ENCODE measurements at places on chromosomes 1 and 21.

DNA sequence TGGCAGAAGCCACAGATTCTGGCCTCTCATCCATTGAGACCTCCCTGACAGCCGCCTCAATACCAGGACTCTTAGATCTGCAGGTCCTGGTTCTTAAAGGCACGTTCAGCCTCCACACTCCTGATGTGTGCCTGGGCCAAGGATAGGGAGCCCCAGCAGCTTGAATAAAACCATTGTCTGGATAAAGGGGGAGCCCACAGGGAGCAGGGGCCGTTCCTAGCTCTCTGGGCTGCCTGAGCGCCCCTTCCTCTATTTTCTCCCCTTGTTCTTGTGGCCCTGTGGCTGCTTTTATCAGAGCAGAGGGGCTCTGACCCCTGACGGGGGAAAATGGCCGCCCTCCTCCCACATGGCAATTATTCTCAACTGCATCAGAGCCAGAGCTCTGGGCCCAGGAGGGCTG, 200.8 kb downstream of the HUNK start:
- no peak for DNase-seq

- DNase-seq, result peak; percentile 100
These were observed at the start of gene ITSN1 for GRCh38 chr21:33642027-33642895. ITSN1 (plus strand) TSS chr21:33642501; CDS start chr21:33718829, 76,328 bp downstream.

DNA sequence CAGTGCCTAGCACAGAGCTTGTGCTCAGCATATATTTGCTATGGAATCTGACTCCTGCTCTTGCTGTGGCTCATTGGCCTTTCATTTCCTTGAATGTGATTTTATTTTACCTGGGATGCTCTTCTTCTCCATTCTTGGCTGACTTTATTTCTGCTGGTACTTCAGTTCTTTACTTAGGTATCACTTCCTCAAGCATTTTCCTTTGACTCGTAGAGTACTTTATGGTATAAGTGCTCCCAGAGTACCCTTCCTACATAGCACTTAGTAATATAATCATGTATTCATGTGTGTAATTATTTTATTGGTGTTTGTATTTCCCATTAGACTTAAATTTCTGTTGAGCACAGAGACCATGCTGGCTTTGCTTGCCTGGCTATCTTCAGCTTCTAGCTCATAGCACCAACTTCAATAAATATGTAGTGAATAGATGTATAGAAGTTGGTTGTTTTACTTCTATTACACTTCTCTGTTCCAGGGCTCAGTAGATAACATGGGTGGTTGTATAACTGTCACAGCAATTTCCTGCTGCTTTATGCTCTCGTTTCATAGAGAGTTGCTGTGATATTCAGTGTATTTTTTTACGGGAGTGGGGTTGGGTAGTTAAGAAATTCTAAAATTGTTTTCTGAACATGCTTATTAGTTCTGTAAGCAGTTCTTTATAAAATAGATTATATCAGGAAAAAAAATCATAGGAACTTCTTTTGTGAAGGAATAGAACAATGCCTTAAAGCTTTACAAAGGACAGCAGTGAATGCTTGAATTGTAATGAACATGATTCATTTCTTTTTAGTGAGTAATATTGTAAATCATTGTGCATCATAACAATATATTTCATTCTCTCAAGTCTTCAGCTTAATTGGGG, 112.2 kb downstream of the NEK7 start:
- DNase-seq, result no peak

DNA sequence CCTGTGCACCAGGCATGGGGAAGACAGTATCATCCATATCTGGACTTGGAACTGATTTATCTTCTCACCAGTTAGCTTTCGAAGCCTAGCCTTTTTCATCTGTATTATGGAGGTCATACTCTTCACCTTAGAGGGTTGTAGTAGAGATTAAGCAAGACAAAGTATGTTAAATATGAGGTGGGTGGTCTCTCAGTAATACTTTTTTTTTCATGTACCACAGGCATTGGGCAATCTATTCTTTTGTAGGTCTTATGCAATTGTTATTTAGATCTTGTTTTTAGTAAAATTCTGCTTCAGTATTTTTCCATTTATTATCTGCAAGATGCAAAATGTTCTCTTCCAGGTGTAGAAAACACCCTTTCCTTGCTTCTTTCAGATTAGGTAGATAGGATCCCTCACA, 35.2 kb upstream of the OR2B11 start:
- DNase-seq, result no peak
